ENCODE measurements at places on chromosomes 11 and 22.
A peak's percentile ranks its signal among the peaks of the same experiment; 100 is the strongest.

GRCh38 chr11:116792869-116793771 lies 1.4 kb upstream of the APOA5 start:
- no peak for DNase-seq

DNA sequence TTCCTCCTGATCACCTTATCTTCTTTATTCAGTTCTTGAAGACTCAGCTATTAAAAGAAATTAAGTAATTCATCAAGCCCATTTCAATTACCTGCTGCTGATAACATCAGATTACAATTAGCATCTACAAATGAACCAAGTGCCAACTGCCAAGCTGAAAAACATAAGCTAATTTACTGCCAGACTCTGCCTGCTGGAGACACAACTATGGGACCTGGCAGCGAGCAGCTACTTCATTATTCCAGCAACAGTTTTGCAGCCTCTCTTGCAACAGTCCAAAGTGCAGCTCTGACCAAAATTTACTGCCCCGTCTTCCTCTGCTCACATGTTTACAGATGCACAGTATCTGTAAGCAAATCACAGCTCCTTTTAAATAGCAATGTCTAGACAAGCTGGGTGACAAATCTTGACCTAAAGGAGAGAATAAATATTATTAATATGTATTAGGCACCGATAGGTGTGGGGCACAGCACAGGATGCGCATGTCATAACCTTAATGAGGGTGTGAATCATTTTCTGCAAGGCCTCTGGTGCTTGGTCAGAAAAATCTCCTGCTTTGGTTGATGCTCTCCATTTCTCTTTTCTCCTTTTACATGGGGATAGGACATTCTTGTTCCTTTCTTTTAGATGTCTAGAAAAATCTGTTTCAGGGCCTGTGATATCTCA lies 232.2 kb upstream of the PITPNB start:
- DNase-seq: no peak

GRCh38 chr11:128422576-128423370 lies 164.6 kb downstream of the ETS1 start:
- DNase-seq: peak; percentile 76

- no peak for DNase-seq
These were observed 15.9 kb downstream of the INCENP start for GRCh38 chr11:62139526-62140303.

GRCh38 chr11:63019506-63019905 lies 3.9 kb upstream of the SLC22A8 start:
- no peak for DNase-seq

DNA sequence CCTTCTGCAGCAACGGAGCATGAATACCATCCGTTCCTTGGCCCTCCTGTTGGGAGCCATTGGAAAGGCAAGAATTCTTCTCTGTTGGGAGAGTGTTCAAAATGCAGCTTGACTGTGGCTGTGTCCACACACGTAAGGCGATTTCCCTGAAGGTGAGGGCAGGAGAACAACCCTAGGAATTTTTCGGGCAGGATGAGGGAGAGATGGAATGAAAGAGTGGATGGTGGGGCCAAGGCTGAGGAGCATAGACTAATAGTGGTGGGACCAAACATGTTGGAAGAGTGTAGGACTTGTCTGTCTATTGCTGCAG lies 924.9 kb downstream of the TBC1D22A start:
- no peak for DNase-seq

DNA sequence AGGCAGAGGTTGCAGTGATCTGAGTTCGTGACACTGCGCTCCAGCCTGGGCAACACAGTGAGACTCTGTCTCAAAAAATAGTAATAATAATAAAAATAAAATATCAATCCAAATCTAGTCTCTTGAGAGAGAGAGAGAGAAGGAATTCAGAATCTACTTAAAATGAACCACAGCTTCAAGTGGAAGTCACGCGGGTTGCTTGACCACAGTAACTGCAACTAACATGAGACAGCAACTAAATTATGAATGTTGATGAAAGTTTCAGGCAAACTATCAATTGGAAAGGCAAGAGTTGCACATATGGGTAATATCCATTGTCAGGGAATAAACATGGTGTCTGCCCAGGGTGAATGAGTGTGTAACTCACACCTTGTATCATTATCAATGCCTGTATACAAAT lies 12.5 kb downstream of the POU2AF2 start:
- DNase-seq: no peak

- no peak for DNase-seq
These were observed 5.1 kb upstream of the CDKN1C start for GRCh38 chr11:2890466-2891294.

DNA sequence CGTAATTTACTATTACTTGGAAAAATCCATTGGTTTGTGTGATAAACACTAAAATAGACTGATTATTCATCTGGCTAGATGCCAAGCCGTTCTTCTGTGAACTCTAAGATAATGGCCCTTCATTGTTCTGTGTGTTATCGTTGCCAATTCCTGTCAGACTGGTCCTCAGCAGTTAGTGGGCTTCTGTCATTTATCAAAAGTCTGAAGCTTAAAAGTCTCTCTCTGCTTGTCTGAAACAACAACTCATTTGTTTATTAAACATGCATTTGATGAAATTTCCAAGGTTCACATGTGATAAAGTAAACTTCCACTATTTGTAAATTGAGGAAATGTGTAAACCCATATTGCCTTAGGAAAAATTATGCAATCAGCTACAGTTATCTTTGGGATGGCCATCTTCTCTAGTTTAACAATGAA lies 21.1 kb upstream of the RDX start:
- DNase-seq: no peak

DNA sequence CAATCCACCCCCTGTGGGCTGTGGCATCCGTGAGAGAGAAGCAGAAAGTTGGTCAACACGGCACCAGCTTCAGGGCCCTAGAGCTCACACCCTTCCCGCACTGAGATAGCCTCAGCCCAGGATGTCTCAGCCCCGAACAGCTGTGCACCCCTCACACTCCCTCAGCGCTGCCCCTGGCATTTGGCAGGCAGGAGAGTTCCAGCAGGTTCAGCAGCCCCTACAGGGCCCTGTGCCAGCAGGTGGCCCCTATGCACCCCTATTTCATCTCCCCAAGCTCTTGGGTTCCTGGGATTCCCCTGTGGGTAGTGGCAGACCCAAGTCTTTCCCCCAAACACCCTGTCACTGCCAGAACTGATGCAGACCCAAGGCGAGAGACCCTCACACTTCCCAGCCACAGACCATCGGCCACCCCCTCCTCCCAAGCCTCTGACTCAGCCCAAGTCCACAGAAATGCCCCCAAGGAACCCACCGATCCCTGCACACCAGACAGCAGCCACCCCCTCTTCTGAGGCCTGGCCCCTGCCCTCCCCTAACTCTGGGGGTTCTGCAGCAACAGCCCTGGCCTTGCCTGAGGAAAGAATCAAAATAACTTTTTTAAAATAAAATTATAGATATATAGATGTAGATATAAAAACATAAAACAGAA lies 183.6 kb downstream of the IGLL1 start:
- no peak for DNase-seq

DNA sequence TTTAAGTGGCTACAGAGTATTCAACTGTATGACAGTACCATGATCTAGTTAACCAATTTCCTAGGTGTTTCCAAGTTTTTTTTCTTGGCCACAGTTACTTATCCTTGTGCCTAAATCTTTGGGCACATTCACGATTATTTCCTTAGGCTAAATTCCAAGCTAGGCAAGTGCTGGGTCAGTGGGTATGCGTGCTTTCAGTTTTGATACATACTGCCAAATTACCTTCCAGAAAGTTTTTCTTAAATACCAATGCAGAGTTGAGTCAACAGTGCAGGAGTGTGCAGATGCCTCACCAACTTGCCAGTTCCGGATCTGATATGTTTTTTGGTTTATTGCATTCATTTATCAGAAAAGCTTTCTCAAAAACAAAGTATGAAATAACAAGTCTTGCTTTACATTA lies 67.9 kb upstream of the OR4B1 start:
- no peak for DNase-seq

GRCh38 chr11:13343067-13343466 lies 65.5 kb downstream of the BMAL1 start:
- no peak for DNase-seq

DNA sequence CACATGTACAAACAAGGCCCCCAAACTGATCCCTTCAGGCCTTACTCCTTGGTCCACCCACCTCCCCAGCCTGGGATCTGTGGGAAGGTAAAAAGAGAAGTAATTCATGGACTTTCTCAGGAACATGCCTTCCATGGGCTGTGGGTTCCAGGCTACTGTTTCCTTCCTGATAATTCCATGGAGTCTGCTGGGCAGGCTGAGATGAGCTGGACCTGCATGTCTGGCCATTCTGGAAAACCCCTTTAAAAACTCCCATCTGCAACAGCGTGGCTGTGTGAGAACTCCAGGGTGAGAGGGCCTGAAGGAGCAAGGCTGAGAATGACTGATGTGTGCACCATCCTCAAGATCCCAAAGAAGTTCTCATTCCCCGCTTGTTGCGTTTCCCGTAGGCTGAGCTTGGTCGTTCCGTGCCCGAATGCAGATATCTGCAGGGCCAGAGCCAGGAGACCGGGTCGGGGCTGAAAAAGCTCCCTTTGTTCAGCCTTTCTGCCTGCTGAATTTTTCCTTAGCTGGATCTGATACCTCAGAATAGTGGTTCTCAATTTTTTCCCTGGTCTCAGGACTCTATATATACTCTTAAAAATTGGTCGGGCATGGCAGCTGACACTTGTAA lies 72.9 kb downstream of the NAT10 start:
- no peak for DNase-seq

- DNase-seq: no peak
These were observed 10.9 kb upstream of the FCHSD2 start for GRCh38 chr11:73152861-73153483.

DNA sequence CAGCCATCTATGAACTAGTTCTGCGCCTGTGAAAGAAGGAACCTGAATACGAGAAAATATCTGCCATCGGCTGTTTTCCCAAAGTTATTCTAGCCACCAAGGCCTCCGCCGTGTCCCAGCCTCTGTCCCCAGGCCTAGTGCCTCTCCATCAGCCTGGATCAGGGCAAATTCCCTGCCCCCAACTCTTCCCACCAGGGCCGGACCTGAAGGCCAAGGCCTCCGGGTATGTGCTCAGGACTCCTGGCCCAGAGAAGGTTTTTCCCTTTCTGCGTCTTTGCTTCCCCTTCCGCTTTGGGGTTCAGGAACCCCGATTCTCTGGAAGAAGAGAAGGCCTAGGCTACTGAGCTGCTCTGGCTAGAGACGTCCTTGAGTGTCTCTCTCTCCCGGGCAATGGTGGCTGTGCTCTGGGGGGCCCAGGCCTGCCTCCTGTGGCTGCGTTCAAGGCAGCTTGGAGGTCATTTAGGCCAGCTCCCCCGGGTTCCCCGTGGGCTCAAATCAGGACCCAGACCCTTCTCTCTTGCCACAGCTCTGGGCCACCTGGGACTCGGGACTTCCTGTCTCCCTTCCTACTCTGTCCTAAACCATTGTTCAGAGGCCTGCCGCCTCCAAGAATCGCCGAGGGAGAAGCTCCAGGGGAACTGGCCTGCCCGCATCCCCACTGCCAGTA lies 1.6 kb downstream of the ALX4 start:
- no peak for DNase-seq

DNA sequence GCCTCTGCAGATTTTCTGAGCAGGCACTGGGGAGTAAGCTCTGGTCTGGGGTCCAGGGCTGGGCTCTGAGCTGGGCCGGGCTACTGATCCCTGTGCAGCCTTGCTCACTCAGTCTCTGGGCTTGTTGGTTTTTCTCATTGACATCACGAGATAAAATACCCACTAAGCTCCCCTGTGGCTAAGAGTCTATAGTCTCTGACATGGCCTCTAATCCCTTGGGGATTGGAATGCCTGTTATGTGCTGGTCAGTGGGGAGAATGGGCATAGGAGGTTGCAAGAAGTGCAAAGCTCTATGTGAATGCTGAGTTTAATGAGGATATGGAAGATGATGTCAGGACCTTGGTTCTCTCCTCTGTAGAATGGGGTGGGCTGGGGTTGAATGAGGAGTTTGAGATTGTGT lies 23.3 kb downstream of the ELF5 start:
- no peak for DNase-seq

DNA sequence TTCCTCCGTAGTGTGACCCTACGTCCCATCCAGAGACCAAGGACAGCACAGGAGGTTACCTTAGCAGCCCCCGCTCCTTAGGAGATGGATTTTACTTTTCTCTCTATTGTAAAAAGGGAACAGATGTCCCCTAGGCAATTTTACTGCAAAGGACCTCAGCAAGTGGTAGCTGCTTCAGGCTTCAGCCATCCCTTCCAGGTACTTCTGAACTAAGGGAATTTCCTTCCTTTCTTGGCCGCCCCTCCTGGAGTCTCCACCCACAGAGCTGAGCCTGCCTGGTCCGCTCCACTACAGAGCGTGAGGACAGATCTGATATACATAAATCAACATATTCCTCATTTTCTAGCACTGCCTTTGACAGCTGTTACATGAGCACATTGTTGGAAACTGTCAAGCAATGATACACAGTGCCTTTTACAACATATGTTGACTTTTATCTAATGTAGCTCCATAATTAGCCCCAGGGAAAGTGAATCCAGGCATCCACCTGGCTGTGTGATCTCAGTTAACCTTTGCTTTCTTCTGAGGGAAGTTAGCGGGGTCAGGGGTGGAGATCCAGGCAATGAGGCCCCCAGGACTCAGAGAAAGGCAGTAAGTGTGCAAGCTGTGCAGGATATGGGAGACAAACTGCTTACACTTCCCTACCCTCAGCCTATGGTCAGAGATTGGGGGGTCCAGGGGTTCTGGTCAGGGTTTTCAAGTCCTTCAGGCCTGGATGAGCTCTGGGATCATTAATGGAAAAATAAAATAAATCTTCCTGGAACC lies 51.9 kb downstream of the SPATA19 start:
- DNase-seq: no peak

DNA sequence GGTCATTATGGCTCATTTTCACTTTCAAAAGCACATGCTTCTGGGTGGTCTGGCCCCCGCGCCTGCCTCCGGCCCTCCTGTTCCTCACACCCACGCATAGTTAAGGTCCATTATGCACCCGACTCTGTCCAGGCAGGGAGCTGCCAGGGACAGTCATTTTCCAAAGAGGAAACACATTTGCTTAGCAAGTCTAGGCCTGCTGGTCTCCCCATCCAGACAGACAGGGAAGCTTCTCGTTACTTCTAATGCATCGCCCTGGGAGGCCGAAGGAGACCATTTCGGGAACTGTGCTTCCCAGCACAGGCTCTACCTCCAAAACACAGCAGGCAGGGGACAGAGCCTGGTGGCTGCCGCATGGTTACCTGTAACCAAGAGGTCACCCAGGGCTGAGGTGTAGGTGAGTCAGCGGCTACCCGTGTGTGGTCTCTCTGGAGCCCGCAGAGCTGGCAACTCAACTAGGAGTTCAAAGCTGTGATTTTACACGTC lies 87.1 kb upstream of the SHANK2 start:
- DNase-seq: no peak
